ENCODE measurements at places on chromosomes 3 and 15.

DNA sequence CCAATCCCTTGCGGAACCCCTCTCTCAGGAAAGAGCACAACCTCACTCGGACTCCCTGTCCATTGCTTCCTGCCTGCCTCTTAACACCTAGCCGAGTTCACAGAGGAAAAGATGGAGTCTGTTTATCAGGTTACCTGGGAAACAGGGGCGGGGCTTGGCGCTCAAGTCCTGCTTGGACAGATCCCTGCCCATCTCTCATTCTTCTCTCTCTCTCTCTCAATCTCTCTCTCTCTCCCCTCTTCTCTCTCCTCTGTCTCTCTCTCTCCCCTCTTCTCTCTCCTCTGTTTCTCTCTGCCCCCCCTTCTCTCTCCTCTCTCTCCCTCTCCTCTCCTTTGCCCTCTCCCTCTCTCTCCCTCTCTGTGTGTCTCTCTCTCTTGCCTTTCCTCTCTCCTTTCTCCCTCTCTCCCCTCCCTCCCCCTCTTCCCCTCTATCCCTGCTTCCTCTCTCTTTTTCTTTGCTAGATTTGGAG is at the start of gene EFHB:
TSS of gene EFHB (minus strand) at position 120 of the 469 bp plus-strand sequence. CDS start 199 bp downstream, outside the sequence.
- peak; percentile 27 for DNase-seq

- no peak for DNase-seq
Observed at GRCh38 chr3:21392526-21392925, 358.5 kb downstream of the ZNF385D start.

DNA sequence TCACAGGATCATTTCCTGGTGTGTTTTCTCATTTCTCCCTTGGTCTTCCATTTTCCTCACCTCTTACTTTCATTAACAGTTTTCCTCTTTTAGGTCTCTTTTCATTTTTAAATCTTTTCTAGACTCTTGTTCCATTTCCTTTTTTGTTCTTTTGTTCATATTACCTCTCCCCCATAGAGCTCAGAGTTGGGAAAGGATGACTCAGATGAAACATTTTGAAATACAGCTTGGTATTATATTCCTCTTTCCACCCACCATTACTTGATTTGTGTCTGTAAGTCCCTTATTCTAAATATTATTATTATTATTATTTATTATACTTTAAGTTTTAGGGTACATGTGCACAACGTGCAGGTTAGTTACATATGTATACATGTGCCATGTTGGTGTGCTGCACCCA is 153.1 kb downstream of the VGLL3 start:
- DNase-seq = no peak

DNA sequence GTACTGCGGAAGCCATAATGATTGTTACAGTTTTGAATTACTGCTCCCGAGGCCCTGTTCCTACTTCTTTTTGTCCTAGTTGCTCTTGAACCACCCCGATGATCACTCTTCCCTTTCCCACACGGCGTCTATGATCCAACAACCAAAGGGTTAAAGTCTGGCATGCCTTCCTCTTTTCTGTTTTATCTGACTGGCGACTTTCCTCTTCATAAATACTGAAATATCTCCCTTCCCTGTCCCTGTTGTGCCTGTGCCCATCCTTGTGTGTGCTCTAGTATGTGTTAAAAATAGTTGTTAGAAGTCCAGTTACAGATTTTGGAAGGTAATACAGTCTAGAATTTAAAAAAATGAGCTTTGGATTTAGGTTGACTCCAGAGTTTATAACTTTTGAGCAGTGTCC is 83.6 kb downstream of the AKAP13 start:
- DNase-seq = no peak

GRCh38 chr15:63066272-63066671 is 23.7 kb downstream of the TPM1 start:
- DNase-seq = peak; percentile 6

GRCh38 chr3:64093211-64093610 is 69.9 kb upstream of the PSMD6 start:
- no peak for DNase-seq

DNA sequence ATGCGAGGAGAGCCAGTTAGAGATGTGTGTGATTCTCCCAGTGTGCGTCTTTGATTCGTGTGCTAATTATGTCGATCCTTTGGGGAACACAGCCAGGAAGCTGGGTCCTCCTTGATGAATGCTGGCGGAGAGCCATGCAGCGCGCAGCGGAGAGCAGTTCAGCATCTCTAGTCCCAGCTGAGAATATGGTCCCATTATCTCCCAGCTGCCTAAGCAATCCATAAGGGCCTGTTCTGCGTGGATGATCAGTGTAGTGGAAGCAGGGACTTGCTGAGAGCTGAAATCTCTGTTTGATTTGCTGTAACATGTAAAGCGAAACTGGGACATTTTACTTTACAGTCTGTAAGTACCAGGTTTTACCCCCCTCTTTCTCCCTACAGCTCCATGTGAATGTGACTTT is 412.7 kb downstream of the CNTN4 start:
- DNase-seq = no peak

DNA sequence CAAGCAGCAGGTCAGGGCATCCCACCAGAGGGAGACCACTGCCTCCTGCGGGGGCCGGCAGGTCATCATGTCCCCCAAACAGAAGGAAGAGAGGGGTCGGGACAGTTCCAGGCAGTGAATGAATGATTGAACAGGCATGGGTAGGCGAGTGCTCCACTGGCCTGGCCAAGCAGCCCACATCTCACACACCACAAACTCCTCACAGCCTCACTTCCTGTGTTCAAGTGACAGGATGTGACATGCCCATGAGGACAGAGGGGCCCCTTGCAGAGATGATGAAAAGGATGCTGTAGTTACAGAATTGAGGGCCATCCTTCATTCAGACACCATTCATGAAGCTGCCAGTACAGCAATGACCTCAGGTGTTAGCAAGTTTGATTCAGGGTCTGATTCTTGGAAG is 3.7 kb downstream of the IQSEC1 start:
- DNase-seq = no peak

- no peak for DNase-seq
Observed at GRCh38 chr15:100731267-100732152, 129.1 kb downstream of the ASB7 start.

GRCh38 chr15:68789091-68789490 is 31.6 kb downstream of the ANP32A start:
- no peak for DNase-seq

- DNase-seq = no peak
Observed at GRCh38 chr15:74380361-74381189, 13.1 kb upstream of the CYP11A1 start.

- DNase-seq = no peak
Observed at GRCh38 chr3:31203960-31204795, 309.7 kb upstream of the GADL1 start.

- no peak for DNase-seq
Observed at GRCh38 chr15:66017792-66018487, 148.6 kb downstream of the RAB11A start.

GRCh38 chr3:192816351-192816750 is 89.0 kb upstream of the FGF12 start:
- DNase-seq = peak; percentile 74

GRCh38 chr3:19543212-19543841 is 390.7 kb downstream of the EFHB start:
- DNase-seq = no peak

DNA sequence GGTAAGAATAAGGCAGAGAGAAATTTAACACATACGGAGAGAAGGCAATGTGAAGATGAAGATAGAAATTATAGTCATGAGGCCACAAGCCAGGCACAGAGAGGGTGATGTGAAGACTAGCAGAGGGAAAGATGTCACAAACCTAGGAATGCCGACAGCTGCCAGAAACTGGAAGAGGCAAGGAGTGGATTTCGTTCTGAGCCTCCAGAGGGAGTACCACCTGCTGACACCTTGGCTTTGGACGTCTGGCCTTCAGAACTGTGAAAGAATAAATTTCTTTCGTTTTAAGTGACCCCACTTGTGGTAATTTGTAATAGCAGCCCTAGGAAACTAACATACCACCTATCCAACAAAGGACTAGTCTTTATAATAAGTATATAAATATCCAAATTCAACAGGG is 5.0 kb upstream of the SGO1 start:
- DNase-seq = no peak

DNA sequence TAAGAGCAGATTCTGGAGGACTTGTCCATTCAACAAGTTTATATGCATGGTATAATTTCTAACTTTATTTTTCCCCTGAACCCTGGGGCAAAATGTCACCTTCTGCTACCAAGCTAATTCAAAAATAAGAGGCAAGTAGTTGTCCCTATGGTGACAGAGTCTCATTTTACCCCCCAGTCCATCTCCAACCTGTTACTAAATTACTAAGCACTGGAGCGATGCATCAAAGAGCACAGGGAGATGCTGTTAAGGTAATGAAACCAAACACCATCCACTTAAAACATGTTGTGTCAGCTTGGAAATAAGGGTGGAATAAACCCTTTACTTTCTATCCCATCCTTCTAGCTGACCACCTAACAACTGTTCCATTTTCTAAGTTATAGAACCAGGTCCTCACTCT is 417.4 kb upstream of the ATP11B start:
- DNase-seq = no peak

DNA sequence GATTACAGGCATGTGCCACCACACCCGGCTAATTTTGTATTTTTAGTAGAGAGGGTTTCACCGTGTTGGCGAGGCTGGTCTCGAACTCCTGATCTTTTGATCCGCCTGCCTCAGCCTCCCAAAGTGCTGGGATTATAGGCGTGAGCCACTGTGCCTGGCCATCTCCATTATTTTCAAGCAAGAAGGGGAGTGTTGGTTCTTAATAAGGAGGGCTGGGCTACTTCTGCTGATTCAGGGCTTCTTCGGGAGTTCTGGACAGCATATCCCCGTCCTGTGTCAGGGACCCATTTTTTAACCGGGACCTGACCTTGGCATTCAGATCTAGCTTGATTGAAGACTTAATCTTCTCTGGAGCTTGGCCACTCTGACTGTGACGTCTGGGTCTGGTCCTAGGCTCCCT is 74.1 kb upstream of the SYN2 start:
- DNase-seq = no peak

DNA sequence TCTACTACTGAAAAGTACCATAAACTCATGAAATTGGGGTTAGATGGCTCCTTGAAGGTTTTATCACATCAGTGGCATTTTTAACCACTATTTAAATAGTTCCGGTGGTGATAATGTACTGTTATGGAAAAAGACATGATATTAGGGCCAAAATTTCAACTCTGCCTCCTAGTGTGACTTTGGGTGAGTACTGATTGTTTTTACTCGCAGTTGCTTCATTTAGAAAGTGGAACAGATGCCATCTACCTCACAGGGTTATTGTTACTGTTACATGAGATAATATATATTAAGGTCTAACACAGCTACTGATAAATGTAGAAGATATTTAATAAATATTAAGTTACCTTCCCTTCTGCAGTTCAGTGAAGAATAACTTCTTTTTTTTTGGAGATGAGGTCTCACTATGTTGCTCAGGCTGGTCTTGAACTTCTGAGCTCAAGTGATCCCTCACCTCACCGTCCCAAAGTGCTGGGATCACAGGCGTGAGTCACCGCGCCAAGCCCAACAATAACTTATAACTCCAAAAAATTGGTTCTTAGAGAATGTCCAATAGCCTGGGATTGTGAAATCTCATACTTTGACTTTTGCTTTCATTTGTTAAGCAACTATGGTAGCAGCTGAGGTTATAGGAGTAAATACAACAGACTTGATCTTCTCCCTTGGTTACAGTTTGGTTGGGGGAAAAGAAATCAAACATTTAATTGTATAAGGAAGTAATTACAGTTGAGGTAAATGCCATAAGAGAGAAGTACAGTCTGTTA is 48.3 kb downstream of the MEF2A start:
- peak; percentile 30 for DNase-seq

DNA sequence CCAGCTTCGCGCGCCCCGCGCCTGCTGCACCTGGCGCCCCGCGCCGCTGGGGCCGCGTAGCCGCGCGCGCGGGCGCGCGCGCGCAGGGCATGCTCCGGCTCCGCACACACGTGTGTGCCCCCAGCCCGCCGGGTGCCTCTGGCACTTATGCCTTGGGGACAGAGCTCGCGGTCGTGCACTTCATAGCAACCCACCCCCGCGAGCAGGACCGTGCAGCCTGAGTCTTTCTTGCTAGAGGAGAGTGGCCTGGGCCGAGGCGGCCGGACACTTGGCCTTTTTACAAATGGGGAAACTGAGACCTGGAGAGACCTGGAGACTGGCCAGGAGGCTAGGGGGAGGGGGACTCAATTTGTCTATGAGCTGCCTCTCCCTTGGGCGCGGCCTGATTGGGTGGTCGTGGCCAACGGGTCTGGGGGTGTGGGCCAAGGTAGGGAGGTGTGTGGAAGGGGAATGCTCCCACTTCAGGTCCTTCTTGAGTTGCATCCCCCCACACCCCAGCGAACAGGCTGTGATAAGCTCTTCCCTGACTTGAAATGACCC is 562 bp downstream of the NBEAL2 start:
- no peak for DNase-seq

DNA sequence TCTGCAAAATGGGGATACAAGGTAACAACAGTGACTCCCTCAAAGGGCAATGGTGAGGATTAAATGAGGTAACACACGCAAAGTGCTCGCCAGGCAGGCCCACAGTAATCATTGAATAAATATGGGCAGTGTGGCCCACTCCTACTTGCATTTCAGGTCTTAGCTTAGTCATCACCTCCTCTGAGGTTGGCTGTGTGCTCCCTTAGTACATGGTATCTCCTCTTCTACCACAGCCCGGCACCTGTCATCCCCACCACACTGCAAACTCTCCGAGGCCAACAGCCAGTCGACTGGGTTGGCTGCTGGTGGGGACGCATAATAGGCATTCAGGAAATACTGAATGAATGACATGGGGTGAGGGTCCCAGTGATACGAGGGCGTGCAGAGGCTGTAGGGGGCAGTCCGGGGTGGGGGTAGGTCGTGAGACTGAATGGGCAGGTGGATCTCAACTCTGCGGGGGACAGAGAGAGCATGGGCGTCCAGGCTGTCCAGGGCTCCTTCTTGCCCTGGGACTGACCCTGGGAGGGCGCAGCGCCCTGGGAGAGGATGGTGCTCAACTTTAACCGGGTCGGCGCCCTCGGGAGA is 375 bp upstream of the MYZAP start:
- DNase-seq = no peak

DNA sequence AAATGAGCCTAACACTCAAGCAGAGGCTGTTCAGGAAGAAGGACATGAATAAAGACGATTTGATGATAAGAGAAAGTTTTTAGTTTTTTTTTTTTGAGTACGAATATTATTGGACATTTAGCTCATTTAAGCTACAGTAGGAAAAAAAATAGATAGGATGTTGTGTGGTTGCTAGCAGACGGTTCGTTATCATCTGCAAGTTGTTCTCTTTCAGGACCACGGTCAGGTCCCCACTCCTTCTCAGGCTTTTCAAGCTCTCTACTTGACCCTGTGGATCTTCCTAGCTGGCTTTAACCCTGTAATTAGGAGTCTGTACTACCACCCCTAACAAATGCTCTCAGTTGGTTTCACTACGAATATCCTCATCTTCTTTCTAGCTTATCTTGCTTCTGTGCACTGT is 1.1 kb downstream of the KCNH8 start:
- peak; percentile 47 for DNase-seq

GRCh38 chr3:37625690-37626360 is 235.9 kb upstream of the CTDSPL start:
- DNase-seq = no peak

- DNase-seq = no peak
Observed at GRCh38 chr3:179450901-179451264, 387 bp downstream of the GNB4 start.

GRCh38 chr3:134076851-134077250 is 47.1 kb upstream of the SLCO2A1 start:
- DNase-seq = no peak
